ENCODE measurements at places on chromosomes 1 and 21.
A peak's percentile ranks its signal among the peaks of the same experiment; 100 is the strongest.

DNA sequence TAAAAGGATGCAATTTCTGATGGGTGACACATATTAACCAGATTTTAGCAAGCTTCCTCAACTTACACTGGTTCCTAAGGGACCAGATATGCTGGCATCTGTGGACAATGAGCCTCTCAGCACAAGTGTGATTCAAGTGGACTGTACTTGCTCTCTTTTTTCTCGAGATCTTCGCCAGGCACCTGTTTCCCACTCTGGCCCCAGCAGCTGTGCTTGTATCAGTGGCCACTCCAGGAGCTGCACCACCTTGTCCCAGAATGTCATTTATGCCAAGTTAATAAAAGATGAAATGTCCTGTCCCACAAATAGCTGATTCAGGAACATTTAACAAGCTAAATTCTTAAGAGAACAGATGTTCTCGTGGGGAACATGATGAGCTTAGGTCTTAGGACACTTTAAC is 14.6 kb downstream of the C1orf198 start:
- DNase-seq: no peak

DNA sequence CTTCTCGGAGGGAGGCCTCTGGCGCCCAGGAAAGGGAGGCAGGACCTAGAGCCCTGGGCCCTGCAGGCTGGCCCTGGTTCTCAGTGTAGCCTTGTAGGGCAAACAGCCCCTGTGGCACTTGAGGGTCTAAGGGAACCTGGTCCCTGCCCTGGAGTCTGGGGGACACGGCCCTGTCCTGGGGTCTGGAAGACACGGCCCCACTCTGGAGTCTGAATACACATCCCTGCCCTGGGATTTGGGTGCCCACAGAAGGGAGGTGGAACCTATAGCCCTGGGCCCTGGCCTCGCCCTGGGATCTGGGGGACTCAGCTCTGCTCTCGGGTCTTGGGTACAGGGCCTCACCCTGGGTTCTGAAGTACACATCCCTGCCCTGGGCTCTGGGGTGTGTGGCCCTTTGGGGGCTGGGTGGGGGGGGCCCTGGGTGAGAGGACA is 97.9 kb downstream of the OBSCN start:
- DNase-seq: no peak

- DNase-seq: no peak
Observed at GRCh38 chr1:10402729-10403274, 3.9 kb downstream of the PGD start.

DNA sequence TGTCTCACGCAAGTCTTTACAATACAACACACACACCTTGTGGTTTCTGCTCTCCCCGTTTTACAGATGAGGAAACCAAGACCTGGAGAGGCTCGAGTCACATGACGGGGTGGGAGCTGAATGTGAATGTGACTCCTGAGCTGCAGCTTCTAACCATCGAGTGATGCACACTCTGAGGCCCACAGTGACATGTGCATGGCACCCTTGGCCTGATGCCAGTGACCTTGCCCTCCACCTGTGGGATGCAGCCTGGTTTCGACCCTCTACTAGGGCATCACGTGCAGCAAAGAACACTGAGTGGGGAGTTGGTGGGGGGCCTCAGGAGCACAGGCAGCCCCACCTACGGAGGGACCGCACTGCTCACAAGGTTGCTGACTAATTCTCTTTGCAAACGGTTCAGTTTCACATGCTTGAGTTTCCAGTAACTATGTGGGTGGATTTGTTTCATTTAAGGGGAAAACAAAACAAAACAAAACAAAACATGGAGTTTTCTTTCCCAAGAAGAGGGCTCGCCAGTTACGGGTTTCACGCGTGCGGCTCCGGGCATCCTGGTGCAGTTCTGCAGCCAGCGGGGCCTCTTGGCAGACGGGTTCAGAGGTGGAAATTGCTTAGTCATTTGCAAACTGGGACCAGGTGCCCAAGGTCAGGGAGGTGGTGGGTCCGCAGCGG is 22.9 kb downstream of the SPSB1 start:
- DNase-seq: no peak

DNA sequence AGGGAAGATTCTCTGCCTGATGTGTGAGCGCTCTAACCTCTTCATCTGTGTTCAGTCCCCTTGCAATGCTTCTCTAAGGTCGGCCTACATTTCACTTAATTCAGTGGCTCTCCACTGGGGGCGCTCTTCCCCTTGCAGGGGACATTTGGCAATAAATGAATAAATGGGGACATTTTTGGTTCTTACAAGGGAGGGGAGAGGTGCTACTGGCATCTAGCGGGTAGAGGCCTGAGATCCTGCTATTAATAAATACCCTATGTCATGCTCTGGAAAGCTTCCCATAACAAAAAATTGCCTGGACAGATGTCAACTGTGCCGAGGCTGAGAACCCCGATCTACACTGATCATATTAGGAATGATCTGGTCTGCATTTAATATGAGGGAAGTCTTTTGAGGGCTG is 25.9 kb upstream of the DNAJC11 start:
- DNase-seq: peak; percentile 37

GRCh38 chr1:101235696-101236515 is 913 bp upstream of the S1PR1 start:
- peak; percentile 31 for DNase-seq

DNA sequence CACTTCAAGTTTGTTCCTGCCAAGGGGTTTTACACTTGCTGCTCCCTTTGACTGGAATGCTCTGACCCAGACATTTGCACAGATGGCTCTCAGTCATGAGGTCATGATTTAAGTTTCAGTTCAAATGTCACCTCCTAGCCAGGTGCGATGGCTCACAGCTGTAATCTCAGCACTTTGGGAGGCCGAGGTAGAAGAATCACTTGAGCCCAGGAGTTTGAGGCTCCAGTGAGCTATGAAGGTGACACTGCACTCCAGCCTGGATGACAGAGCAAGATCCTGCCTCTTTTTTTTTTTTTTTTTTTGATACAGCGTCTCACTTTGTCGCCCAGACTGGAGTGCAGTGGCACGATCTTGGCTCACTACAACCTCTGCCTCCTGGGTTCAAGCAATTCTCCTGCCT is 4.5 kb upstream of the ZMYM4 start:
- DNase-seq: peak; percentile 39

- no peak for DNase-seq
Observed at GRCh38 chr1:14726606-14727005, 128.1 kb downstream of the KAZN start.

DNA sequence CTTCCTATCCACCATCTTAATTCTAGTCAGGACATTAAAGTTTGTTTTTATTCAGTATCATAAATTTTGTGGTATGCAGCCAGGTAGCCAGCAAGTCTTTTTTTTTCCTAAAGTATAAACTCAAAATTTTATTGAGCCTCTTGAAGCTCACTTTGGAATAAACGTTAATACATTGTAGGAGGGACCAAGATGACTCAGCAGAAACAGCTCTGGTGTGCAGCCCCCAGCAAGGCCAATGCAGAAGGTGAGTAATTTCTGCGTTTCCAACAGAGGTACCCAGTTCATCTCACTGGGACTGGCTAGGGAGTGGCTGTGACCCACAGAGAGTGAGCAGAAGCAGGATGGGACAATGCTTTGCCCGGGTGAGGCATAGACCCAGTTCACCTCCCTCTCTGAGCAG is 9.7 kb upstream of the OR2M3 start:
- no peak for DNase-seq

- no peak for DNase-seq
Observed at GRCh38 chr1:59350521-59350920, 53.6 kb downstream of the FGGY start.
